ENCODE measurements at places on chromosomes 4 and X. TPM values are rescaled to one million over a fixed set of nuclear protein-coding genes. Genes with fewer than 3 reads are reported as not detected.

- peak; percentile 75 for DNase-seq
- H3K27me3 ChIP-seq: peaks cover 32% of the 10 kb centered on the region
- peaks cover 10% of the 10 kb centered on the region for H3K4me1 ChIP-seq
- peak overlapping the region; percentile 64 for H3K4me3 ChIP-seq
Measured at GRCh38 chr4:173494013-173494970, 35.7 kb downstream of the HAND2 start.

- no peaks in the 10 kb centered on the region for H3K27me3 ChIP-seq
- H3K27ac ChIP-seq: no peak overlapping the region
- H3K4me1 ChIP-seq: no peaks in the 10 kb centered on the region
- DNase-seq: no peak
Measured at GRCh38 chrX:107565931-107566603, 62.2 kb upstream of the PRPS1 start.

GRCh38 chr4:88189881-88190585 lies 31.6 kb upstream of the ABCG2 start:
- no peak overlapping the region for H3K27ac ChIP-seq
- no peak overlapping the region for H3K4me3 ChIP-seq
- no peaks in the 10 kb centered on the region for H3K27me3 ChIP-seq
- peaks cover 6% of the 10 kb centered on the region for H3K4me1 ChIP-seq

- H3K27me3 ChIP-seq: no peaks in the 10 kb centered on the region
- no peak for DNase-seq
- no peaks in the 10 kb centered on the region for H3K4me1 ChIP-seq
Measured at GRCh38 chrX:40423299-40423698, 157.5 kb upstream of the ATP6AP2 start.

MGAT4D gene
- total RNA-seq: not detected

DNA sequence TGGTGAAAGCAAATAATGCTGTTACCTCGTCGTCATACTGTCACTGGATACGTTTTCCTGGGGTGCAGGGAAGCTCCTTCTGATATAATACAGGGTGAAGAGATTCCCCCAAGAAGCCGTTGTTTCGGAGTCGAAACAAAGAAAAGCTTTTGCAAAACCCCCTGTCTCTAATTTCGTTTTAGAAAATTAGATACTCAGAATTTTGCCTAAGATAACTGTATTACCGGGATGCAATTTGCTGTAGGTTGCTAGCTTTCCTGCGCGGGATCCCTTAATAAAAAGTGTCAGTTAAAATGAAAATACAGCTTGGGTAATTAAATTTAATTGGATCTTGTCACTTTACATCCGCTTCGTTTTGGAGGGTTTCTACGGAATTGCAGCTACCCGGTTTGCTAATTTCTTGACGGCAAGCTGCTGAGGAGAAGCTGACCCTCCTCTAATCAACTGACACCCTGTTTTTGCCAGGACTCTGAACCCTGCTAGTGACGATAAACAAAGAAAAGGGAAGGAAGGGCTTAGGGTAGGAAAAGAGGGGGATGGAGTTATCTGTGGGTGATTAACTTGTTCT lies 174.6 kb downstream of the SHOX start:
- no peaks in the 10 kb centered on the region for H3K4me1 ChIP-seq
- no peak for DNase-seq
- peaks cover 33% of the 10 kb centered on the region for H3K27me3 ChIP-seq
- no peak overlapping the region for H3K4me3 ChIP-seq
- H3K36me3 ChIP-seq: no peaks in the 10 kb centered on the region

DNA sequence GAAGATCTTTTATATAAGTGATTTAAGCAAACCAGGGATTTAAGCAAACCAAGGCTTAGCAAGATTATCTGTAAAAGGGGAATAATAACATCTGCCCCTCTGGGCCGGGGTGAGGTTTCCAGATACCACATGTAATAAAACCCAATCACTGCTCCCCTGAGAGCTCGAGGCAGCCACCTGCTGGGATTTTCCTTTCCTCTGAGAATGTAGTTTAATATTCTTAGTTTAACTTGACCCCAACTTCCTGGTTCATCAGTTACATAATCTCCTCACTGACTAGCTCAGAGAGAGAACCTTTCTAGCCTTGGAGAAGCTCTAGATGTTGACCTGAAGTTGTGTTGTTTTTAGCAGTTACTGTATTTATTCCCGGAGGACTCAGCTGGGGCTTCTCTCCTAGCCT lies 322.4 kb downstream of the ARHGAP10 start:
- no peaks in the 10 kb centered on the region for H3K27me3 ChIP-seq
- peaks cover 8% of the 10 kb centered on the region for H3K36me3 ChIP-seq
- DNase-seq: peak; percentile 25
- H3K27ac ChIP-seq: no peak overlapping the region
- peaks cover 71% of the 10 kb centered on the region for H3K4me1 ChIP-seq

- no peaks in the 10 kb centered on the region for H3K27me3 ChIP-seq
- H3K27ac ChIP-seq: no peak overlapping the region
- H3K36me3 ChIP-seq: no peaks in the 10 kb centered on the region
- DNase-seq: no peak
Measured at GRCh38 chr4:110905367-110905766, 282.5 kb upstream of the PITX2 start.

- DNase-seq: peak; percentile 4
- H3K4me1 ChIP-seq: peaks cover 12% of the 10 kb centered on the region
- peak overlapping the region; percentile 91 for H3K4me3 ChIP-seq
- H3K27ac ChIP-seq: peak overlapping the region; percentile 81
- H3K36me3 ChIP-seq: peaks cover 1% of the 10 kb centered on the region
- H3K27me3 ChIP-seq: no peaks in the 10 kb centered on the region
Measured at GRCh38 chrX:119573840-119574393, 446 bp upstream of the UBE2A start.

HERC3 gene
- 25.8 TPM for total RNA-seq

GRCh38 chr4:164892018-164892417 lies 15.0 kb downstream of the APELA start:
- H3K36me3 ChIP-seq: no peaks in the 10 kb centered on the region
- H3K27me3 ChIP-seq: peaks cover 13% of the 10 kb centered on the region
- no peak for DNase-seq
- H3K4me3 ChIP-seq: no peak overlapping the region
- no peaks in the 10 kb centered on the region for H3K4me1 ChIP-seq

DNA sequence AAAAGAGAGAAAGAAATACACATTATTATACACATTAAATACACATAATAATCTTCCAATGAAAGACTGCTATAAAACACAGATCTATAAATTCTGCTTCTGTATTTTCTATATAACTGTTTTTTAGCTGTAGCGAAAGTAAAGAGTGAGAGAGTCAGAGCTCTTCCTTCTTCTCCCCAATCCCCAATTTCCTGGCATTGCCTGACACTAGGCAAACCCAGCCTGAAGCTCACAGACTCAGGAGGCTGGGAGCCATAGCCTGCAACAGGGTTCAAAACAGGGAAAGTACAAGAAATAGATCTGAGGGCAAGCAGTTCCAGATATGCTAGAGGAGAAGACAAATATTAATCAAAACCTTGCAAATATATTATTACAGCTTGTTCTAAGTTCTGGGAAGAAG lies 201.6 kb downstream of the HNRNPD start:
- H3K4me3 ChIP-seq: no peak overlapping the region
- H3K36me3 ChIP-seq: no peaks in the 10 kb centered on the region
- H3K27me3 ChIP-seq: no peaks in the 10 kb centered on the region
- H3K27ac ChIP-seq: no peak overlapping the region
- H3K4me1 ChIP-seq: no peaks in the 10 kb centered on the region

H2BW1 gene
- not detected for total RNA-seq

ARMCX4 gene
- 5.5 TPM for total RNA-seq

GRCh38 chr4:108840426-108840975 lies 77.6 kb upstream of the ETNPPL start:
- DNase-seq: peak; percentile 54
- no peak overlapping the region for H3K27ac ChIP-seq
- H3K36me3 ChIP-seq: no peaks in the 10 kb centered on the region
- peaks cover 2% of the 10 kb centered on the region for H3K4me1 ChIP-seq

DNA sequence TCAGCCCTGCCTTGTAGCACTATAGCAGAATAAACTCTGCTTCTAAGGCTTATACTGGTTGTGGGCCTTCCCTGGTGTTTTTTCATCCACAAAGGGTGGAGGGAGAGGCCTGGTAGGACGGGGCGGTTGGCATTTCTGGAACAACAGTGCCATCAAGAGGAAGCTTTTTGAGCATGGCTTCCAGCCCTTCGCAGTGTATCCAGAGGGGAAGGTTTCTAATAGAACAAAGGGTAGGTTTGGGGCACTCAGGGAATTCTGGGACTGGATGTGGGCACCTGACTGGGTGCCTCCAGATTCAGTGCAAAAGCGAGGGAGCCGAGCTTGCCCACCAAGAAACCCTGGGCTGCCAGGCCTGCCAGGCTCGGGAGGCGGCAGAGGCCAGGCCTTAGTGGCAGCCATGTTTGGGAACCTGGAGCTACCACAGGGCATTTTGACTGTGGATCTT lies 229.6 kb upstream of the AGTR2 start:
- no peaks in the 10 kb centered on the region for H3K27me3 ChIP-seq
- H3K36me3 ChIP-seq: no peaks in the 10 kb centered on the region
- no peaks in the 10 kb centered on the region for H3K4me1 ChIP-seq
- H3K27ac ChIP-seq: no peak overlapping the region

DNA sequence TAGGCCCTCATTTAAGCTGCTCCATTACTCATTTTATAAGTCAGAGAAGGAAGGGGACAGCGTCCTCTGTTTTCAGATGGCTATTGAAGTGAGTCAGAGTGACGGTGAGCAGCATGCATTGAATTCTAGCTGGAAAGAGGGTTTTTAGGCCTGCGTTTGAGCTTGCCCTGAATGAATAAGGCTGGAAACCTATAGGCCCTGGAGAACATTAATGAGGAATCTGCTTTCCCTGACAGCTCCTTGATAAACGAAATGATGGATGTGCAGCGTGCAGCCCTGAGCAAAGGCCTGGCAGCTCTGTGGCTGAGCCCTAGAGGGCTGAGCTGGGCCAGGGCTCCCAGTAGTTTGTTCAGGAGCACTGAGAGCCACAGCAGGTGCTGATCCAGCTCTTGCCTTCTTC lies 33.4 kb downstream of the TBL1X start:
- H3K27ac ChIP-seq: no peak overlapping the region
- peaks cover 16% of the 10 kb centered on the region for H3K4me1 ChIP-seq
- peaks cover 18% of the 10 kb centered on the region for H3K36me3 ChIP-seq
- no peaks in the 10 kb centered on the region for H3K27me3 ChIP-seq
- H3K4me3 ChIP-seq: no peak overlapping the region
- no peak for DNase-seq

DNA sequence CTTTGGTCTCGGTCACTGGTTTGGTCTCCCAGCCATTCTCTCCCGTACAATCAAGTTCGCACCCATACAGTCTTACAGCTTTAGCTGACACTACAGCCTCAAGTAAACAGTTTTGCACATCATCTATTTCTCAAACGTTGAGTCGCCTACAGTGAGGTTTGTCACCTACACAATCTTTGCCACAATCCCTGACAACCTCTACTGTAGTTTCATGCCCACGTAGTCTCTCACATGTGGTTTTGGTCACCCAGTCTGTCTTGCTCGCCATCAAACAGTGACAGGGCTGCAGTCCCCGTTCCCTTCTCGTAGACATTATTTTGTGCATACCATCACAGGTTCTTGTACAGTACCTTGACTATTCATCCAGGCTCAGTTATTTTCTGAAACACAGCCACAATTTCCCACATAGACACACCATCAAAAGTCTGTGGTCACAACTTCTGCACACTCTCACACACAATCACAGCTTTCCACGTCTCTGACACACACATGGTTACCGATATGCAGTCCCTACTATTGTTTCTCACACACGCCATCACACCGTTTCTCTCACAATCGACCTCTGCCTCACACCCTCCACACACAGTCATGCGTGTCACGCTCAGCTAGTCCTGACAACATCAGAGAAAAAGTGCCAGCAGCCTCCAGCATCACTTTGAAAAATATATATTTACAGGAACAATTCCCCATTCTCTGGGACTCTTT lies 5.3 kb upstream of the CFP start:
- no peak overlapping the region for H3K27ac ChIP-seq
- no peak overlapping the region for H3K4me3 ChIP-seq
- H3K36me3 ChIP-seq: peaks cover 22% of the 10 kb centered on the region

DNA sequence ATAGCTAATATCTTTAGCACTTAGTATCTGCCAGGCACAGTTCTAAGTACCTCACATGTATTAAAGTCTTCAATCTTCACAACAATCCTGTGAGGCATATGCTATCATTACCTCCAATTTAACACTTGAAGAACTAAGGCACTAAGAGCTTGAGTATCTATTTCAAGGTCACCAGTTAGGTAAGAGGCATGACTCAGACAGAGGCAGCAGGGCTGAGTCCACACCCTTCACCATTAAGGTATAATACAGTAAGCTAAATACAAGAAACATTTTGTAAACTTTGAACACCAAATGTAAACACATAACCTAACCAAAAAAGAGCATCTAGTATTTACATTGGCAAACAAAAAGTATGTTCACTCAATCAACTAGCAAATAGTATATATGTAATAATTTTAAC lies 1410.9 kb downstream of the PCDH18 start:
- no peaks in the 10 kb centered on the region for H3K36me3 ChIP-seq
- no peak overlapping the region for H3K4me3 ChIP-seq
- DNase-seq: no peak
- no peaks in the 10 kb centered on the region for H3K4me1 ChIP-seq

GRCh38 chrX:39983715-39984114 lies 114.0 kb downstream of the BCOR start:
- H3K4me1 ChIP-seq: peaks cover 7% of the 10 kb centered on the region
- H3K27me3 ChIP-seq: no peaks in the 10 kb centered on the region
- no peak overlapping the region for H3K27ac ChIP-seq

DNA sequence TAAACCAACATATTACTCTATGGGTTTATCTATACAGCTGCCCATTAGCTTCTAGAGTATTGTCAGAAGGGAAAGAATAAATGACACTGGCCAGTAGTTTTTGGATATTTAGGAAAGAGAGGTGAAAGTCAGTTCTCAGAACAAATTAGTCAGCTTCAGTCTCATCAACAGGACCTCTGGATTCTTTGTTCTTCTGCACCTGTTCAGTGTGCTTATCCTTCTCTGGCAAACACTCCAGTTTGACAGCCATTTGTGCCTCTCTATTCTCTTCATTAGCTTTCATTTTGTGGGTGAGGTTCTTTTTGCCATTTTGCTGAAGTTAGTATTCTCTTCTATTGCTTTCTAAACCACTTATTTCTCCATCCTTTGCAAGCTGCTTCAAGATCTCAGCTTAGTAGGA lies 107.0 kb downstream of the PCDH18 start:
- H3K36me3 ChIP-seq: no peaks in the 10 kb centered on the region
- H3K27ac ChIP-seq: no peak overlapping the region
- no peak overlapping the region for H3K4me3 ChIP-seq
- no peaks in the 10 kb centered on the region for H3K27me3 ChIP-seq
- DNase-seq: no peak
- no peaks in the 10 kb centered on the region for H3K4me1 ChIP-seq

PARM1 gene
- 0.05 TPM for total RNA-seq

GRCh38 chr4:163132469-163133218 lies 34.0 kb downstream of the NAF1 start:
- no peak overlapping the region for H3K4me3 ChIP-seq
- no peaks in the 10 kb centered on the region for H3K27me3 ChIP-seq
- H3K4me1 ChIP-seq: no peaks in the 10 kb centered on the region
- no peak overlapping the region for H3K27ac ChIP-seq
